LHCN-M2 (cell line): ENCODE measurements at places on chromosomes 2 and 18.

DNA sequence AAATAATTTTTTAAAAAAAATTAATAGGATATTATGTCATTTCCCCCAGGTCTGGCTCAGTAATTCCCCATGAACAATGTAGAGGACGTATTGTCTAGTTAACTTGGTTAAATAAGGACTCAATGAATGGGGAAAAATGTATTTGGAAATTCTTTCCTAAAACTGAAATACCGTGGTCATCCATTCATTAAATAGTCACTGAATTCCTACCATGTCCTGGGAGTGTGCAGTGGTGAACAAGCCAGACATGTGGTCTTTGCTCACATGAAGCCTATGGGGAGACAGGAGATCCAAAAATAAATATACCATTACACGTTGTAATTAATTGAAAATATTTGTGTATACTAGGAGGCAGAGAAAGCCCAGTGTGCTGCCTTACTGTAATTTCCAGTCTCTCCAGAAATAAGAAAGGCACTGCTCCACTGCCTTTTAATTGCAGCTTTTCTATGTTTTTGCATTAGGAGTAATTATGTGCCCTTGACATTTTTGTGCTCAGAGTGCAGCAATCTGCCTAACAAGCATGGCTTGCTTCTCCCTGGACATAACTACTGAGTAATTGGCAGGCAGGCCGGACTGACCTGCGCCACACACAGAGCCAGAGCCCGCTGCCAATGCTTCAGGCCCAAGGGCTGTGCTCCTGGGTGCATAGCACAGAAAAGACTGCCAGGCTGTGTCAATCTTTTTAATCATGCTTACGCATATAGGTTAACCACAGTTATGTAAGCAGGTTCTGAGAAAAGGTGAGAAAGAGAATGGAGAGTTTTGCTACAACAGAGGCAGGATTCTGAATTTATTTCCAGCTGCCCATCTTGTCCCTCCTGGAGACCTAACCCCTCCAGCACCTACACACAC lies 22.2 kb upstream of the TTC39C start:
- DNase-seq = no peak

DNA sequence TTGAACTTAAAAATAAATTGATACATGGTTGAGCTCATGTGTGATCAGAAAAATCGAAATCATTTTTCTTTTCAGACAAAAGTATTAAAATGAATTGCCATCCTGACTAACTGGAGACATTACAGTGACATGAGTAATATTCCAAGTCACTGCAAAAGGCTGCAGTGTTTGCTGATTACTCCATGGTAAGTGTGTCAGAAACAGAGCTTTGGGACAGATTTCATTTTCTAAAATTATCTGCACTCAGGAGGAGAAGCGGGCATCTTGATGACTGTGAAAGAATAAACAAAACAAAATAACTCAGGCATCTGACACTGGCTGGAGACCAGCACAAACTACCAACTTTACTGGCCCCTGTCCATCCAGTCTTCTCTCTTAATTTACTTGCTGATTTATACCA lies 312.3 kb upstream of the PIK3C3 start:
- DNase-seq = no peak

GRCh38 chr2:5561006-5561405 lies 131.2 kb upstream of the SOX11 start:
- DNase-seq = peak; percentile 91

GRCh38 chr2:73218298-73218697 lies 4.3 kb downstream of the SMYD5 start:
- peak; percentile 76 for DNase-seq

GRCh38 chr2:20551260-20551944 lies 99.5 kb downstream of the HS1BP3 start:
- DNase-seq = peak; percentile 96

- DNase-seq = no peak
These were observed 747.3 kb downstream of the ADCYAP1 start for GRCh38 chr18:1652018-1652417.

DNA sequence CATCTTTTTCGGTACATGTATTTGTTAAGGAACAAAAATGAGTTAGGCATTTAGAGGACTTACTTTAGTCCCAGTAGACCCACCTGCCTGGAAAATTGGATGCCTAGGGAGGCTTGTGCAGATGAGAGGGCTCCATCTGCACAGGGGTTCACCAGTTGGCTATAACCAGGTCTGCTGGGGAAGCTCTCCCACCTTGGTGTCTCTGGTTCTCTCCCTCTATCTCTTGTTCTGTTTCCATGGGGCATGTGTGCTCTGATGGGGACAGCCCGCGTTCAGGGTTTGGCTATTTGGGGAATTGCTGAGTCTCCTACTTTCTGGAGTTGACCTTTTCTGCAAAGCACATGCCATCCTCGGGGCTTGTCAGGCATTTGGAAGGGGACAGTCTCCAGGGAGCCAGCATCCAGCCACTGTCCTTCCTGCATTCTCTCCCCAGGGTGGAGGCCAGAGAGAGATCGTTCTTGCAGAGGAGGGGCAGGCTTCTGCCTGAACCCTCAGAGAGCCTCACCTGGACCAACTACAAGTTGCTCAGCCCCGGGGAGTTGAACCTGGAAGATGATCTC lies 157.3 kb downstream of the KLHL29 start:
- DNase-seq = no peak

DNA sequence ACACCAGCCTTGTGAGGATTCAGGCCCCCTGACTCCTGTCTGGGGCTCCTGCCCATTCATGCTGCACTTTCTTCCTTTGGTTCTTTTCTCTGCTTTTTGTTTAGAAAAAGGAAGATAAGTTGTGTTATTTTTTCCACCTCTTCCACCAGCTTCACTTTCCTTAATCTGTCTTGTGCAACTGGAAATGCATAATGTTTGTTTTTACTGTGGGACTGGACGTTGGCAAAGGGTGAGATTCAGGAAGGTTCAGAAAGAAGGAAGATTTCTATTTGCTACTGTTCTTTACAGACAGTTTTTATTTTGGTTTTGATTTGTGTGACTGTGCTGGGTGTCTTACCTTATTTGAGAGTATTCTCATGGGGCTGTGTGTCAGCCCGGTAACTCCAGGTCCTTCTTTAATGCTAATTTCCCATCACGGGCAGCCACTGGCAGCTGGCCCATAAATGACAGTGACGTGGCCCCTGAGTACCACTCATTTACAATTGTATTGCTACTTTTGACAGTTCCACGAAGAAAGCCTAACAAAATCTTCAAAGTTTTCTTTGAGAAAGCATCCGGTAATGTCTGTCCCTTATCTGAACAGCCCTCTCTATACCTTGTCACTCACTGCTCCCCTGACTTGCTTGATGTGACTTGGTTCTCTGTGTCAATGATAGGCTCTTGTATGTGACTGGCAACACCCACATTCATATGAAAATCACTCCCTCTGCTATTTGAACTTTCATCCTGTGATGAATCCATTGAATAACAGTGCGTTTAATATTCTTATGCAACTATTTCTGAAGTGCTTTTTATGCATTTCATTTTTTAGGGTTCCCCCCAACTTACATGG lies 32.7 kb downstream of the RHBDD1 start:
- DNase-seq = no peak

- DNase-seq = no peak
These were observed 113.3 kb downstream of the FAM210A start for GRCh38 chr18:13613099-13613498.

DNA sequence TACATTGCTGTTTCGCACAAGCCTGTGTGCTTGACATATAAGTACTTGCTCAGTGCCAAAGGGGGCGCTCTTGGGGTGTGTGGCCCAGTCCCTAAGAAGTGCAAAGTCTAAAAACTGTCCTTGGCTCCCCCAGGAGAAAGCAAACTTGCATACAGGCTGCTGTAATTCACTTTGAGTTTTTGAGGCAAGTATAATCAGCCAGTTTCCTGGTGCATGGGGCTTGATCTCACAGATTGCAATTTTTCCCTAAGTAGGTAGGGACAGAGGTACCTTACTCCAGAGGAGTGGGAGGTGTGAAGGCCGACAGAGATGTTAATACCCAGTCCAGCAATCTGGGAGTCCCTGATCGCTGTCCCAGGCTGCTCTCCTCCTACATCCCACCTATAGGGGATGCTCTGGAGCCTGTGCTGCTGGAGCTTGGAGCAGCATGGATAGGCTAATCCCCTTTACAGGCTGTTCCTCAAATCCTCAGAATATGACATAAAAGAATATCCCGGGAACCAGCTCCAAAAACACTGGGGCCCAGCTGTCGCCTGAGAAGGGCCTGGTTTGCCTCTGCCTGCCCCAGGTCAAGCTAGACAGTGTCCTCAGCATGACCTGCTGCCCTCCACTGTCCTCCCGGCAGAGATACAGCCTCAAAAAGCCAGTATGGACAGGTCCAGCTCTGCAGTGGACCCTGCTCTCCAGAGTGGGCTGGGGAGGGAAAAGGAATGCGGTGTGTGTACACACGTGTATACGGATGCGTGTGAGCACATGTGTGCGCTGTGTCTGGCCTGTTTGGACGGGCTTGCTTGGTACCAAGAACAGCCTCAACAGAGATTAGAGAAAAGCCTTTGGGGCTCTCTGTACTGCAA lies 136.5 kb upstream of the HAAO start:
- peak; percentile 71 for DNase-seq

GRCh38 chr2:149892563-149892962 lies 305.0 kb upstream of the MMADHC start:
- DNase-seq = no peak

- no peak for DNase-seq
These were observed 13.3 kb downstream of the ARHGAP25 start for GRCh38 chr2:68747900-68748299.

DNA sequence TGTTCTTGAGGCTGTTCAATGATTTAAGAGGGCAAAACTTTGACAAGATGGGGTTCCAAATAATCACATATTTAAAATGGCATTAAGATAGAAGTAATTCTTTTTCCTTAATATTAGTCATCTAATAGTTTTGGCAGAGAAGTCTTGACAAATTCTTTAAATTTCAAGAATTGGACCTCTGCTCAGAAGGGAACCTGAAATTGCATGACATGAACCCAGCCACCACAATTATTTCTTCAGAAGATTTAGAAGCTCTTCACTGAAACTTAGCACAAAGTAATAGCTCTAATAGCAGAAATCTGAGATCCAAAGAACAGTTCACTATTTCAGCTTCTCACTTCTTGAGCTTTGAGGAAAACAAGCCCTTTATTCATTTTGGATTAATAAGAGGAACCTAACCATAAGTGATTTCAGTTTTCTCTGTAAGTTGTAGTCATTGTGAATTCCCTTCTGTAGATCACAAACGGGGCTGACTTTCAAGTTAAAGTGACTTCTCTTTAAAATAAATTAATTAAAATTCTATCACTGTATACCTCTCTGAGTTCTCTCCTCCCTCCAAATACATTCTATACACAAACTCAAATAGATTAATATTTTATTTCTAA lies 100.6 kb upstream of the ITGA4 start:
- no peak for DNase-seq

- no peak for DNase-seq
These were observed 39.1 kb downstream of the SLC3A1 start for GRCh38 chr2:44314362-44314761.

GRCh38 chr2:67773851-67774250 lies 289.0 kb downstream of the C1D start:
- DNase-seq = no peak

DNA sequence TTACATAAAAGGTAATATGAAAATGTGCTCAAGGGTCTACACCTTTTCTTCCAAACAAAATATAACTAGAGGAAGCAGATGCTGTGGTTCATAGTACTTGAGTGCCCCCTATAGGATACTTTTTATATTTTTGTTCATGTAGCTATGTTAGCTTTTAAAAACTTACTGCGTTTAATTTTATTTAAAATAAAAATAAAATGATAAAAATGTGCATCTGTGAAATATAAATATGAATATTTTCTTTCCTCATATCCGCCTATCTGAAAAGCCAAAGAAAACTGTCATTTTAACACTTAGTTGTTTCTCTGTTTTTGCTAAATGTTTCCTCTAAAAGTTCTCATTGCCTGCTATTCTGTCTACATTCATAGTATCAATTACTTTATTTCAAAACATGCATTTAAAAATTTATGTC lies 9.6 kb upstream of the LRP1B start:
- DNase-seq = peak; percentile 20

DNA sequence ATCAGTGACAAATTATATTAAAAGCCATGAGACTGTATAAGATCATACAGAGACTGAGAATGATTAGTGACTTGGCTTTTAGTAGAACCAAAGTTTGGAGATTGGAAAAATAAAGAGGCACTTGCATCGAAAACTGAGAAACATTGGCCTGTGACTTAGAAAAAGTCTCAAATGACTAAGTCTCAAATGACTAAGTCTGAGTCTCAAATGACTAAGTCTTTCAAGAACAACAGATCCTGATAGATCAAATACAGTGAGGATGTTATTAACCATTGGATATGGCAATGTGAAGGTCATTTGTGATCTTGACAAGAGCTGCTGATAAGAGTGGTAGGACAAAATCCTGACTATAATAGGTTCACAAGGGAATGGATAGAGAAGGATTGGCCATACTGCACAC lies 135.5 kb upstream of the FANCL start:
- DNase-seq = peak; percentile 41

DNA sequence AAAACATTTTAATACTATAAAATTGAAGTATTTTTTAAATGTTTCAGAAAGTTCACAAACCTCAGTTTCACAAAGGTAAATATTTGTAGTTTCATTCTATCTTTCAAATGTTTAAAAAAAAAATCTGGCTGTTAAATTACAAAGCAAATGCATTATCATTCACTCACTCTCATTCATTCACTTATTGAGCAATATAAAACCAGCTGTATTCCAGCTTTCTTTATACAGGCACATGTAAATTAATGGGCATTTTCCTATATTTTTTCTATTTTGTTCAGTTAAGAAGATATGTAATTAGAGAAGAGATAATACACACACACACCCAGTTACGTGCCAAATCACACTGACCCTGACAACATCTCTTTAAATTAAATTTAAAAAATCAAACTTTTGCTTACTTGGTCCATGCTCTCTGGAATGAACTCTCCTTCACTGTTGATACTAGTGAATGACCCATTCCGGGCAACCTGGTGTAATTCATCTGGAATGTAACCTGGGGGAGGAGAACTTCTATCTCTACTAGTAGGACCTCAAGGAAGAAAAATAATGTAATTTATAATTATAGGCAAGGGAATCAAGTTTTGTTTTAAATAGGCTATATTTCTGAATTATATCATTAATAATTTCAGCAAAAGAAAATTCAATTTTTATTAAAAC lies 32.5 kb upstream of the ERCC3 start:
- DNase-seq = no peak

DNA sequence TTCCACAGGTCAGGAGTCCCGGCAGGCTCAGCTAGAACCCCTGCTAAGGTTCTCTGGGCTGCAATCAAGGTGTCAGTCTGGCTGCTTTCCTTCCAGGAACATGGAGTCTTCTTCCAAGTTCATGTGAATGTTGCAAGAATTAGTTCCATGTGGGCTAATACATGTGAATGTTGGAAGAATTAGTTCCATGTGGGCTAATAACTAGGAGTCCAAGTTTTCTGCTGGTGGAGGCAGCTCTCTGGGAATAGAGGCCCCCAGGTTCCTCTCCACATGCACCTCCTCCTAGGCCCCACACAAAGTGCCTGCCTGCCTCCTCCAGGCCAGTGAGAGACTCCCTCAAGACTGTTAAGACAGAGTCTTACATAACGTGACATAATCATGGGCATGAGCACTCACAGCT lies 140.8 kb upstream of the SLC35G4 start:
- no peak for DNase-seq

GRCh38 chr2:36357847-36358659 lies 2.5 kb downstream of the CRIM1 start:
- peak; percentile 76 for DNase-seq

GRCh38 chr2:95231723-95232122 lies 24.4 kb downstream of the ZNF892 start:
- peak; percentile 92 for DNase-seq

- no peak for DNase-seq
These were observed 49.9 kb upstream of the TMEM18 start for GRCh38 chr2:727071-727470.
